ENCODE measurements at places on chromosomes 6 and 20. TPM values are rescaled to one million over a fixed set of nuclear protein-coding genes. Genes with fewer than 3 reads are reported as not detected.

The DDX43 gene
- total RNA-seq, result 0.66 TPM

The SLC13A3 gene
- total RNA-seq, result not detected

The ETV7 gene
- total RNA-seq, result 4.6 TPM

The SLA2 gene
- 131 TPM for total RNA-seq

The PDE10A gene
- not detected for total RNA-seq

The CRYBG1 gene
- 34.9 TPM for total RNA-seq

The FARS2 gene
- 16.7 TPM for total RNA-seq

The POU5F1 gene
- not detected for total RNA-seq

DNA sequence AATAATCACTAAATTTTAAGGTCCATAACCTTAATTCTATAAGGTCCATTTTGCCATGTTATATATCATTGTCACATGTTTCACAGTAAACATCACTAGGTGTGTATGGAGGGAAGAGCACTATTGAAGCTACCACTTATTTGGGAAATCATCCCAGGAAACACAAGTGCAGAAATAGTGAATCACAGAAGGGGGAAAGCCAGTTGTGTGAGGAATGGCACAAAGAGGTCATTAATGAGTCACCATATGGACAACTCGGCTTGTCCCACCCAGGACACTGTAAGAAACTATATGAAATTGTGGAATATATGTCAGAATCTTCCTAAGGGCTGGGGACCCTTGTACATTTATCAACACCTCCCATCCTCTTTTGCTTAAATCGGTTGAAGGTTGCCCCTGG is 13.7 kb downstream of the BTN3A1 start:
- no peaks in the 10 kb centered on the region for H3K27me3 ChIP-seq
- no peak overlapping the region for H3K4me3 ChIP-seq

DNA sequence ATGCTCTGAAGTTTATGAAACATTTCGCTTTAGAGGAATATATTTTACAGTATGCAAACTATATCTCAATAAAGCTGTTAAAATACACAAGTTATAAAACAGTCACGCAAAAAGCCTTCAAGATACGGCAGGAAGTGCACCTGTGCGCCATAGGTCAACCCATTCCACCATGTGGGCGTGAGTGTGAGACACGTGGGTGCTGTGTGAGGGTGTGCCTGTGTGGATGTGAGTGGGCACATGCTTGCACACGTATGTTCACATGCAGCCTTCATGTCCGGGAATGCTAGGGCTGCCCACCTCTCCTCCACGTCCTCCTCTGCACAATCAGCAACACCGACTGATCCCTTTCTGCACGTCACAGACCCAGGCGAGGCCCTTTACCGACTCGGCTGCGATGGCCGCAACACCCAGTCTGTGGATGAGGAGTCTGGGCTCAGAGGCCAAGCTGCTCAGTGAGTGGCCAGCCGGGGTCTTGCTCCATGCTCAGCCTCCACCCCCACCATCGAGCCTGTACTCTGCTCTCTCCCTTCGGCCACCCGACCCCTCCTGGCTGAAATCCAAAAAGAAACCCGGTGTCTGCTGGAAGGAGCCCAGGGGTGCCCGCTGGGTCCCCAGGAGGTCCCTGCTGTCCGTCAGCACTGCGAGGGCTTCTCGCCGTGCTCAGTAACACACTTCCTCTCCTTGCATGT is 3.0 kb upstream of the FRMD1 start:
- no peak overlapping the region for H3K27ac ChIP-seq
- H3K4me3 ChIP-seq, result no peak overlapping the region
- H3K4me1 ChIP-seq, result peaks cover 2% of the 10 kb centered on the region
- no peak for DNase-seq

DNA sequence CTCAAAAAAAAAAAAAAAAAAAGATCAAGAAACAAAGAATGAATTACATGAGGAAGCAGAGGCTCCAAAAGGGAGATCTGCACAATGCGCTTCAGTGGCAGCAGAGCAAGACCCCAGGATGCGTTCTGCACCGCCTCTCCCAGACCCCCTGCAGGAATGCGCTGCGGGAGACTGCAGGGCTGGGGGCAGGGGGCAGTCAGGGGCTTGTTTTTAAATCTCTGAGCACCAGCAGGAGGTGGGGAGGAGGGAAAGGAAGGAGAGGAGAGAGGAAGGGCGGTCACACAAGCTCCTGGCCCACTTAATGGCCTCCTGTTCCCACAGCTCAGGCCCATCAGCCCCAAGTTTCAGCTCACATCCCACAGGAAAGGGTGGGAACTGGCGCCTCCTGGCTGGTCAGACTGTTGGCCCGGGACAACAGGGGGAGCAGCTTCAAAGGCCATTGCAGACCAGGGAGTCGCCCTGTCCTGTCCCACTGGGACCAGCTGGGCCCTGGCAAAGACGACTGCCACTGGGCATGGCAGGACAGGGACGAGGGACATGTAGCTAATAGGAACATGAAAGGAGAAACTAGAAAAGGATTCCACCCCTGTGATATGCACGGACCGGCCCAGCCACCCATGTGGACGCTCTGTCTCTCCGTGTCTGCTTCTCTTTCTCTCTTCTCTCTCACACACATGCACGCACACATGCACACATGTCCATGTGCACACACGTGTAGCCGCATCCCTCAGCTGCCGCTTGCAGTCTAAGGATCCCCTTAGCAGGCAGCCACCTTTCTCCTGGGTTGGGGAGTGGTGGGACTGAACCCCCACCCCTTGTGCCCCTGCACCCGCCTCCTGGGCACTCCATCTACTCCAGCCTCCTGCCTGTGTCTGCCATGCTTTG is 34.7 kb downstream of the TFEB start:
- no peaks in the 10 kb centered on the region for H3K36me3 ChIP-seq
- no peak for DNase-seq
- no peaks in the 10 kb centered on the region for H3K27me3 ChIP-seq
- H3K27ac ChIP-seq, result no peak overlapping the region
- peaks cover 8% of the 10 kb centered on the region for H3K4me1 ChIP-seq

DNA sequence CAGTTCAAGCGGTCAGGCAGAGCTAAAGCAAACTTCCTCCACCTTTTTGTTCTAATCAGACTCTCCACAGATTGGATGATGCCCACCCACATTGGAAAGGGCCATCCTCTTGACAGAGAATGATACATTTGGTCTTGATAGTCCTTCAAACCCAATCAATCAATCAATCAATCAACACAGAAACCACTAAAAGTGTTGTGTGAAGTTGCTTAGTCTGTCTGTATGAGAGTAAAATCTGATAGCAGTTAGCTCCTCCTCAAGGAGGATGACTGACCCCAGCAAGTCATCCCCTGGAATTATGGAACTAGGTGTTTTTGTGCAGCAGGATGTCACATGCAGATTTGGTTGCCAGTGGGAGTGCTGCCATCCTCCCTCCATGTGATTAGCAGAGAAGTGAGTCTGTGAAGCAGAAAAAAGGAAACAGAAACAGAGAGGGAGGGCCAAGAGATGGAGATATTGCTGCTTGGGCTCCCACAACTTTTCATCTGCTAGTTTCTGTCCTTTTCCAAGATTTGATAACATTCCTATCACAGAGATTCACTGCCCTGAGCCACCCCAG is 32.0 kb upstream of the SSTR4 start:
- no peaks in the 10 kb centered on the region for H3K36me3 ChIP-seq
- H3K27ac ChIP-seq, result no peak overlapping the region
- H3K4me3 ChIP-seq, result no peak overlapping the region
- no peaks in the 10 kb centered on the region for H3K4me1 ChIP-seq

- H3K27me3 ChIP-seq, result no peaks in the 10 kb centered on the region
- H3K4me3 ChIP-seq, result no peak overlapping the region
Measured at GRCh38 chr20:62412194-62413024, 5.3 kb upstream of the CABLES2 start.

DNA sequence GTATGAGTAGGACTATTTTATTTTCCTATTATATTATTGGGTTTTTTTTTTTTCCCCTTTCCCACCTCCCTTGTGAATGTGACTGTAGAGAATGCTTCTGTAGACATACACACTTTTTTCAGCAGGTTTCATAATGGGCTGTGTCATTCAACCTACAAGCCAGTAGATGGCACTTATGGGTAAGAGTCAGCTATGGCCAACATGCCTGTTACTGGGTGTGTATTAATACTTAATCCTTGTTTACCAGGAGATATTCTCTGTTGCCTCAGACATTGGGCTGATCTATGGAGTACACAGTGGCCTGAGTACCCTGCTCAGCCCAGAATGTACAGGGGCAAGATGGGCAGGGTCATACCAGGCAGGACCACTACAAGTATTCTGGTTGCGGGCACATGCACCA is 382.5 kb downstream of the EPHA7 start:
- no peak overlapping the region for H3K4me3 ChIP-seq
- H3K4me1 ChIP-seq, result no peaks in the 10 kb centered on the region
- H3K27ac ChIP-seq, result no peak overlapping the region
- no peaks in the 10 kb centered on the region for H3K36me3 ChIP-seq

- H3K27me3 ChIP-seq, result peaks cover 18% of the 10 kb centered on the region
- no peak for DNase-seq
- H3K4me3 ChIP-seq, result no peak overlapping the region
- no peak overlapping the region for H3K27ac ChIP-seq
Measured at GRCh38 chr20:33273117-33273851, 9.7 kb upstream of the BPIFB1 start.

DNA sequence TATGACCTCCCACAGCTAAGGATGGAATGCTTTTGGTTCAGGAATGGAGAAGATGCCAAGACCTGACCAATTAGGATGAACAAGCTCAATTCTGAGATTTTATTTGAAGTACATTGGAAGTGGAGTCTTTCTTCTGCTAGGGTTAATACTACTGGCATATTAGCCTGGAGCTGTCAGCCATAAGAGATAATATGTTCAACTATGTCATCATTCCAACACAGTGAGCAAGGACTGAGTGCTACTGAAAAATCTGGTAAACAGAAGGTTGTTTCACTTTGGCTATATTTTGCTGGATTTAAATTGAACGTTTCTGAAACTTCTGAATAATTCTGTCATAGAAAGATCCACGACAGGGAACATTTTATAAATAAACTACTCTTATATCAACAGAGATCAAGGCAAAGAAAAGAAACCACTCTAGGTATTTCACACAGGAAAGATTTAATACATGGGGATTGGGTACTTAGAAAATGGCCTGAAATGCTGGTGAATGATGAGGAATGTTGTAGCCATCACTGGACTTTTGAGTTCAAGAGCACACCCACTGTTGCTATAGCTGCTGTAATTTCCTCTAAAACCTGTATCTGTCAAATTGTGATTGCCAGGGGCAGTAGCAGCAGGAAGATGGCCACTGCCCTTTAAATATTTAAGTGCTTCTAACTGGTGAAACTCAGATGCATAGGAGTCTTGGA is 200.5 kb downstream of the PLCB4 start:
- no peak overlapping the region for H3K4me3 ChIP-seq
- DNase-seq, result no peak
- H3K27ac ChIP-seq, result no peak overlapping the region
- no peaks in the 10 kb centered on the region for H3K36me3 ChIP-seq

GRCh38 chr20:50658804-50659380 is 32.5 kb downstream of the RIPOR3 start:
- H3K4me3 ChIP-seq, result no peak overlapping the region
- no peaks in the 10 kb centered on the region for H3K4me1 ChIP-seq
- peaks cover 9% of the 10 kb centered on the region for H3K27me3 ChIP-seq
- no peaks in the 10 kb centered on the region for H3K36me3 ChIP-seq

- peak overlapping the region; percentile 95 for H3K4me3 ChIP-seq
- H3K27me3 ChIP-seq, result no peaks in the 10 kb centered on the region
- peaks cover 27% of the 10 kb centered on the region for H3K36me3 ChIP-seq
- H3K4me1 ChIP-seq, result peaks cover 30% of the 10 kb centered on the region
Measured at GRCh38 chr20:50191544-50192363, 1.1 kb downstream of the CEBPB start.

DNA sequence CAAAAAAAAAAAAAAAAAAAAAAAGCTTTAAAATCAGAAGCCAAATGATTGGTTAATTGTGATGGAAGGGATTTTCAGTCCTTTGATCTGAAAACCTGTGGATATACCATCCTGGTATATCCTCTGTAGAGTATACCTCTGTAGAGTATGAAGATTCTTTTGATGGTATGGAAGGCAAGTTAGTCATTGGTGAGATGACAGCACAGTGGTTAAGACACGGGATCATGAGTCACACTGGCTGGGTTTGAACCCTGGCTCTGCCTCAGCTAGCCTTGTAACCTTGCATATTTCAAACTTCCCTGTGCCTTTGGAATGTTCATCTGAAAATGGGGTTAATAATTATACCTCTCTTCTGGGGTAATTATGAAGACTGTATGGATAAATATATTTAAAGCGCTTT is 179.3 kb downstream of the CARMIL1 start:
- no peak overlapping the region for H3K4me3 ChIP-seq
- H3K27ac ChIP-seq, result no peak overlapping the region
- H3K36me3 ChIP-seq, result no peaks in the 10 kb centered on the region

- peaks cover 29% of the 10 kb centered on the region for H3K27me3 ChIP-seq
- peak; percentile 35 for DNase-seq
- peaks cover 7% of the 10 kb centered on the region for H3K4me1 ChIP-seq
- H3K36me3 ChIP-seq, result no peaks in the 10 kb centered on the region
- H3K27ac ChIP-seq, result no peak overlapping the region
Measured at GRCh38 chr6:4647414-4648365, 128.5 kb upstream of the CDYL start.

DNA sequence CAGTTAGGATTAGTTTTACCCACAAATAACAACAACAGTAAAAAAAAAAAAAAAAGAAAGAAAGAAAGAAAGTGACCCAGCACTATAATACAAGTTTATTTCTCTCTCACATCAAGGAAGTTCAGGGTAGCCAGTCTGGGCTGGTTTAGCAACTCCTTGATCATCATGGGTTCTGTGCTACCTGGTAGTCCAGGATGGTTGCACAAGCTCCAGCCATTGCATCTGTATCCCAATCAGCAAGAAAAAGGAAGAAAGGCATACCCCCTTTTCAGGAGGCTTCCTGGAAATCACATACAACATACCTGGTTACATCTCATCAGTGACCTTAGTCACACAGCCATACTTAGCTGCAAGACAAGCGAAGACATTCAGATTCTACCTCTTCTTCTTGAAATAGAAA is 128.5 kb downstream of the MTHFD1L start:
- H3K27ac ChIP-seq, result no peak overlapping the region
- H3K4me3 ChIP-seq, result no peak overlapping the region
- H3K4me1 ChIP-seq, result no peaks in the 10 kb centered on the region
- no peak for DNase-seq
- no peaks in the 10 kb centered on the region for H3K27me3 ChIP-seq
